ENCODE measurements at places on chromosomes 7 and 10. TPM values are rescaled to one million over a fixed set of nuclear protein-coding genes. Genes with fewer than 3 reads are reported as not detected.

DNA sequence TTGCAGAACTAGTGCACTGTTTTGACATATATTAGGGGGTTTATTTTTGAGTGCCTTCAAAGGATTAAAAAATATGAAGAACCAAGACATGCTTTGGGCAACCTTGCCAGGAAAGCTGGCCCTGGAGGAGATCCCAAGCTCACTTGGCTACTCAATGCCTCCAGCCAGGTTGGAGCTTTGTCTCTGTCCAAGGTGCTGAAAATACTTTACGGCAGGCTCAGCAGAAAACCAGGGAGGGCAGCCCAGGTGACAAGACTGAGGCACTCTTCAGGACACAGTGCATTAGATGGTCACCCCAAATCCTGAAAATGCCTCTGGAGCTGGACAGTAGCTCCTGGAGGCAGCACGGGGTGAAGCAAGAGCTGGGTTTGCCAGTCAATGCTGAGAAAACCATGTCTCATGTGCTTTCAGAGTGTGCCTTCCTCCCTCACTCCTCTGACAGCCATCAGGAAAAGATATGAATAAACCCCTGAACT is 5.8 kb upstream of the KCNH2 start:
- DNase-seq: no peak

DNA sequence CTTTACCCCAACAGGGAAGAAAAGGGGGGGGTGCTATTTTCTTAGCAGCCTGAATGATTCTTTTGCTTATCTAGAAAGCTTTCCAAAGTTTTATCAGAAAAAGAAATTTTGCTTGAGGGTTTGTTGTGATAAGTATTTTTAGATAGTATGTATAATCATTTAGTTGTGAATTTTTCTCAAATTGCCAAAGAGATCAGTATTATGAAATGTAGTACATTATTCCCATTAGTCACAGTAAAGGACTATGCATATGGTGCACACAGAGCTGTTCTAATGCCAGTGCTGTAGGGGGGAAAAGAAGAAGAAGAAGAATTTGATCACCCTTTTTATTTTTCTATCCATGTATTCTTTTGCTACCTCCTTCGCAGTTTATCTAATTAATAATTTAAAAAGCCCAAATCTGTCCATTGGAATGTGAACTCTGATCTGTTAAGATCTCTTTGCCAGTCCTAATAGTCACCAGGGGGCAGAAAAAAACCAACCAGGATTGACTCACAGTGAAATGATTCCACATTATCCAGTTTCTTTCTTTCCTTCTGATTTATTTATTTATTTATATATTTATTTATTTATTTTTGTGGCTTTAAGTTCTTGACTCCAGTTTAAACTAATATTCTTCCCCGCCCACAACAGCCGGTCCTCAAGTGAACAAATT is 4.7 kb downstream of the RBM20 start:
- DNase-seq: no peak

- DNase-seq: no peak
These were observed 28.9 kb upstream of the CREB3L2 start for GRCh38 chr7:138030679-138031351.

The DDC gene
- total RNA-seq: 0.29 TPM

All from epithelial cell of proximal tubule (primary cell).